Hypothalamus (tissue), 51 donors: ENCODE measurements at places on chromosomes 6 and 20.

- no peak for DNase-seq
These were observed 195.2 kb downstream of the LRFN2 start for GRCh38 chr6:40391851-40392517.

- DNase-seq, result no peak
These were observed 56.5 kb upstream of the DACT2 start for GRCh38 chr6:168376120-168376519.

- DNase-seq, result no peak
These were observed 531.3 kb upstream of the MAN1A1 start for GRCh38 chr6:119880840-119881239.

- no peak for DNase-seq
These were observed 49.3 kb downstream of the GPR63 start for GRCh38 chr6:96787846-96788580.

DNA sequence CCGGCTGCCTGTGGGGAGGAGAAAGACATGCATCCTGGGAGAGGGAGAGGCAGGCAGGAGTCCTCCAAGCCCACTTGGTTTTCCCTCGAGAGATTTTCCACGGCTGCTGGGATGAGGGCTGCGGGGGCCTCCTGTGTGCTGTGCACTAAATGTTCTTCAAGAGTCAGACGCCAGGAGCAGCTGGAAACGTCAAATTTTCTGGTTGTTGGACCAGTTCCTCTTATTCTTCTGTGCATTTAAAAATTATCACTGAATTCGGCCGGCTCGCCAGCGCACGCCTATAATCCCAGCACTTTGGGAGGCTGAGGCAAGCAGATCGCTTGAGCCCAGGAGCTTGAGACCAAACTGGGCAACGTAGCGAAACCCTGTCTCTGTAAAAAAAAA is 32.8 kb upstream of the NTSR1 start:
- no peak for DNase-seq

- DNase-seq, result no peak
These were observed 229.6 kb downstream of the FOXC1 start for GRCh38 chr6:1839361-1839760.

- DNase-seq, result no peak
These were observed 51.0 kb upstream of the PMEPA1 start for GRCh38 chr20:57760698-57761412.

DNA sequence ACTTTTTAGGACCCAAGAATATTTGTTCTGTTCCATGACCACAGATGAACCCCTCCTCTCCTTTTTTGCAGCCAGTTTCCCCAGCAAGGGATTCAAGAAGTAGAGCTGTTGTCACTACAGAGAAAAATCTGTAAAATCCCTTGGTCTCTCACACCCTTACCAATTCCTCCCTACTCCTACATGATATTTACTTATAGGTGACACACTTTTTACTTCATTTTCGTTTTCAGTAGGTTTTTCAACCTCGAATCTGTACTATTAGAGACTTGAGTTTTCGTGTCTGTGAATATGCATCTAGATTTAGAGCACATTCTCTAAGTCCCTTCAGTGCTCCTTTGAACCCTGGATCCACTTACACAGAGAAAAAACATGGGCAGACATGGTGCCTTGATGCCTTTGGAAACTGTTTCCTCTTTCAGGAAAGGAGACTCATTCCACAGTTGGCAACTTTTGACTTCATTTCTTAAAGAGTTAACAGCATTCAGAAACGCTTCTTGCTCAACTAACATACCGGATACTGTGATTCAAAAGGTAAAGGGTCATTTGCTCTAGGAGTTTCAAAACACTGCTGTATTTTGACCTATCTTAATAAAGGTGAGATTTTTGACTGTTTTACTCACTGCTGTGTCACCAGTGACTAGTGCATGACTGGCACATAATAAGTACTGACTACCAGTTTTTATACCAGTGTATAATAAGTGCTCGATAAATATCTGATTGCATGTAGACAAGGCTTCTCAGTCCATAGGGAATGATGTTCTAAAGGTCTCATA is 50.6 kb downstream of the LAMA4 start:
- no peak for DNase-seq

DNA sequence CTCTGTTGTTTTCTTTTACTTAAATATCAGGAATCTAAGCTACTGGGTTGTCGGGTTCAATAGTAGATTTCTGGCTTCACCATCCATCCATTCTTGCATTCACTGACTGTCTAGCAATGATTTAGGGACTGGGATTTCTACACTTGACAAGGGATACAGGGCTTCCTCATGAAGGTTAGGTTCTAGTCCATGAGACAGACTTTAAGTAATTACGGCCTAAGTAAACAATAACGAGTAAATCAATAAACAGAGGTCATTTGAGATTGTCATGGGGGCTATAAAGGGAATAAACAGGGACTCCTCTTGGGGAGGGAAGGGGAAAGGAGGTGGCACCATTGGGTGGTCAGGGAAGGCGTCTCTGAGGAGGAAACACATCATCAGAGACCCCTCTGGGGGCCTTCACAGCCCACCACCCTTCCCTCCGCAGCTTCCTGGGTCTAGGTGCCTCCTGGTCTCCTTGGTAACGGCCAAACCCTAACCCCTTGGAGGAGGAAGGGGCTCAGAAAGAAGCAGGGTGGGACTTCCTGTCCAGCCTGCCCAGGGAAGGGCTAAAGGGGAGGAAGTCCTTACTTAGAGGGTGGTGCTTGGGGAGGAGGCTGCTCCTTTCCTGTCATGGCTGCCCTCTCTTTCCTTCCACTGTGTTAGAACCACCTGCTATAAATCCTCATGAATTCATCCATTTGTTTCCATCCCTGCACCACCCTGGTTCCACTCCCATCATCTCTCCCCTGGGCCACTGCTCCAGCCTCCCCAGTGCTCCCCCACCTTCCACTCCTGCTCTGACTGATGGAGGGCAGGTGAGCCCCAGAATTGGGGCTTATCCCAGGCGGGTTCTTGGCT is 33.3 kb downstream of the BPIFB4 start:
- no peak for DNase-seq

- DNase-seq, result no peak
These were observed 3.6 kb downstream of the GRM4 start for GRCh38 chr6:34142061-34142998.

- no peak for DNase-seq
These were observed 62.7 kb downstream of the FOXC1 start for GRCh38 chr6:1672379-1672778.

GRCh38 chr6:80531681-80532619 is 425.5 kb downstream of the BCKDHB start:
- no peak for DNase-seq

GRCh38 chr20:37651932-37652331 is 41.9 kb upstream of the CTNNBL1 start:
- DNase-seq, result no peak

GRCh38 chr6:39102821-39103136 is 12.2 kb downstream of the SAYSD1 start:
- no peak for DNase-seq

GRCh38 chr6:42428326-42429041 is 23.2 kb downstream of the TRERF1 start:
- no peak for DNase-seq

- DNase-seq, result no peak
These were observed 316.3 kb downstream of the SLC35F1 start for GRCh38 chr6:118223316-118223715.

DNA sequence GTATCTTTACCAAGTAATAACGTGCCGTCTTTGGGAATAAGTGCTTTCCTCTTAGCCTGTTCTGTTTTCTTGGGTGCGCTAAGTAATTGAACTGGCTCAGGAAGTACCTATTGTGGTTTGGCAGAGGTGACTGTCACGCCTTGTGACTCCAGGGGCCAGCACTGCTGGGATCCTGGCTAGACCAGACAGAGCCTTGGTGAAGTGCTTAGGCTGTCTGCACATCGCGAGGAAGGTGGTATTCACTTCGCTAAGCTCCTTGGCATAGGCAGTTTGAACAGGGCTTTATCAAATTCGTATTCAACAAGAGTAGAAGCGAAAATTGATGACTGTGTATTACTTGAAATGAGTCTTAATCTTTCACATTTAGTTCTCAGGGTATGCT is 17.6 kb downstream of the PRDM1 start:
- no peak for DNase-seq

DNA sequence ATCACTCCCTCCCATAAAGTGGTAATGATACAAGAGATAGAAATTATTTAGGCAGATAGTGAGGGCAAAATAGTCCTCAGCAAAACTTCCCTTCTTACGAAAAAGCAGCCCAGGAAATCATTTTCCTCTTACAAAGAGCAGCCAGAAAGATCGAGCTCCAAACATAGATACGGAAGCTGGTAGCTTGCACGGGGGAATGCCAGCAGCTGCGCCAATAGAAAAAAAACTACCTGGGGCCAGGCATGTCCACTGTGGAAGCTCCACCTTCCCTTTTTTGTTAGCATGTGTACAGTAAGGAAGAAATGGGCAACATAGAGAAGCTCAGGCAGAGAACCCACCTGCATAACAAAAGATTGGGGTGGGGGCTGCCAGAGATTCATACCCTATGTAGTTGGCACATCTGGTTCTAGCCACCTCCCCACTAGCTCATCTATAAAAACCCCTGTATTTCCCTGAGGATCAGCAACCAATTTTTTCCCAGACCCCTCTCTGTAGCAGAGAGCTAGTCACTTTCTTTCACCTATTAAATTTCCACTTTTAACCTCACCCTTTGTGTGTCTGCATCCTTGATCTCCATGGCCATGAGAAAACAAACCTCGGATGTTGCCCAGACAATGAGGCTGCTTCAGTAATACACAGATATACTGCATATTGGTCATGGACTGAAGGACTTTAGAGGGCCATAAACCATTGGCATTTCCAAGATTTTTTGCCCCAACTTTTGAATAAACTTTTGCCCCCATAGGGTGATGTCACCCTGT is 52.1 kb downstream of the SOD2 start:
- DNase-seq, result no peak

- no peak for DNase-seq
These were observed 34.7 kb downstream of the GHRH start for GRCh38 chr20:37226889-37227288.

GRCh38 chr6:35635601-35636597 is 52.8 kb downstream of the FKBP5 start:
- no peak for DNase-seq

DNA sequence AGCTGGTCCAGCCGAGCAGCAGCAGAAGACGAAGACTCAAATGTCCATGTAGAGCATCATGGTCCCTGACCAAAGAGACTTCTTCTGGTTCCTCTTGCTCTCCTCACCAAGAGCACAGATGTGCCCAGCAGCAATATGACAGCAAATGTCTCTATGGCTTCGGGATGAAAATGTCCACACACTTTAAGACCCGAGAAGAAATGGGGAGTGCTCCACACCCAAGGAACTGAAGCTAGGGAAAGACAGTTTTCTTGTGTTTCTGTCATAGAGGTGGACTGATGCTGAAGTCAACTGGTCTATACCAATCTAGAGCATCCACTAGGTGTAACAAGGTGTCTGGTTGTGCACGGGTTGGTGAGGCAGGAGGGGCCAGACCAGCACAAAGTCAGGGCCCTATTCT is 4.5 kb upstream of the CPNE1 start:
- DNase-seq, result no peak

- no peak for DNase-seq
These were observed 27.6 kb downstream of the TINAG start for GRCh38 chr6:54335871-54336270.

- DNase-seq, result no peak
These were observed 1.2 kb upstream of the BPI start for GRCh38 chr20:38302786-38303185.

DNA sequence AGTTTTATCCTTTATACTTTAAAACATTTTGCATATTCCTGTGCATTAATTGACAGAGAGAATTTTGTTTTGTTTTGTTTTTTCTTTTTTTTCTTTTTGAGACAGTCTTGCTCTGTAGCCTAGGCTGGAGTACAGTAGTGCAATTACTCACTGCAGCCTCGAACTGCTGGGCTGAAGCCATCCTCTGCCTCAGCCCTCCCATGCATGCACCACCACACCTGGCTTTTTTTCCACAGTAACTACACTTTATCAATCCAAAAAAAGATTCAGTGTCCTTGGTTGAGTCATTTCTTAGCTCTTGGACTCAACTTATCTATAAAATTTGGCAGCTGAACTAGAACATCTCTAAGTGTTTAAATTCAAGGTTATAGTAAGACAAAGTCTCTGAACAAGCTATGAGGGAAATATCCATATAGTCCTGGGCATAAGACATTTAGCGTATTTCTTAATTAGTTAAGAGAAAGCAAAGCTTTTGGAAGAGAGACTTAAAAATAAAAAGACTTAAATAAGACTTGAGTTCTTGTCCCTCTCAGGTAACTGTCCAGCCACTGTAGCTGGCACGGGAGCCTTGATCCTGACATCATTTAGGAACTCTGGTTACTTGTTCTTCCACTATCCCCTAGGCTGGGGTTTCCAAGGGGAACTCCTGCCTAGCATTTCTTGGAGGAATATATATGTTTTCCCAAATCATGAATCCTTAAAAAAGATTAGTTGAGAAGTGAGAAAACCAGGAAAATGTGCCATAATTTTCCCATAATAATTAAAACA is 300.1 kb downstream of the HACE1 start:
- DNase-seq, result no peak

DNA sequence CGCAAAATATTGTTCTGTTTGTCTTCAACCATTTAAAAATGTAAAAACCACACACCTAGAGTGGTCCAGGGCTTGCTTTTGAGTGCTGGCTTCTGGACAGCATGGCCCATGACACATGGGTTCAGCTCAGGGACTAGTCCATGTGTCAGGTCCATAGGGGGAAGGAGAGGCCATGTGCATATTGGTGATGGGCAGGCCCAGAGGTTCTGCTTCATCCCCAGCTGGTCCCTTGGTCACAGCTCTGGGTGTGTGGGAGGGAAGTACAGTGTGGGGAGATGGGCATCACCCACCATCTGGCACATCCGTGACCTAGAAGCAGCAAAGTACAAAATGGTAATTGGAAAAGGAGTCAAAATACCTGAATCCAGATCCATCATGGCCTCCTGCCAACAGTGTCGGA is 50.7 kb downstream of the STK35 start:
- DNase-seq, result no peak

DNA sequence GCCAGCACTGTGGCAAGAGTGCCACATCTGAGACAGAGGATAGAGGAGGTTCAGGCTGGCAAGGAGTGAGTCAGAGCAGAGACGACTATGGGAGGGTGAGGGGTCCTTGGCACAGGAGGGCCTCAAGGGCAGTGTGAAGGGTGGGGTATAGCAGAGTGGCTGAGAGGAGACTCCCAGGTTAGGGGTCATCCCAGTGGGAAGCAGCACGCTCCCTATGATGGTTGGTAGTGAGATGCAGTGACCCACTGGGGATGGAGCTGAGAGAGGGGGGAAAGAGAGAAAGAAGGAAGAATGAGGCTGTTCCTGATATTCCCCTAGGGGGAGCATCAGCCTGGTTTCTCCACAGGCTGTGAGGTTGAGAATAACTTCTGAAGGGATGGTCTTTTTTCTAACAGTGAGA is 97.3 kb downstream of the INSM1 start:
- DNase-seq, result no peak

GRCh38 chr20:52926505-52926904 is 45.7 kb upstream of the TSHZ2 start:
- DNase-seq, result no peak

DNA sequence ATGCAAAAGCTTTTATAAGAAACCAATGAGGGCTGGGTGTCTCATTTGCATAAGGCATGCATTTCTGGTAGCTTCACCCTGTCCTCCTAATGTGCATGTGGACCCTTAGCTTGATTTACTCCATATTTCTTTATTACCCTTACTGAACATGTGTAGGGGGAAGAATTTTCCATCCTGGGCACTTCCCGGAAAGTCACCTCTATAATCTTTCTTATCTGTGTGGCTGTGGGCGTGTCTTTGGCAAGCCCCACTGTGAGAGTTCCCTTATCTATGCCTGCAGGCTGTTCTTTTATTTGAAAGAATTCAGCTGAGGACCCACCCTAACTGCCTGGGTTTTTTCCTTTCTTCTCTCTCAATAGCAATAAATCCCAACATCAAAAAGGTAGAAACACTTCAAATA is 627.8 kb downstream of the DOK5 start:
- DNase-seq, result no peak
